ENCODE measurements at places on chromosomes 7 and 10. TPM values are rescaled to one million over a fixed set of nuclear protein-coding genes. Genes with fewer than 3 reads are reported as not detected.

Gene KIAA1217
- 19.4 TPM for total RNA-seq

DNA sequence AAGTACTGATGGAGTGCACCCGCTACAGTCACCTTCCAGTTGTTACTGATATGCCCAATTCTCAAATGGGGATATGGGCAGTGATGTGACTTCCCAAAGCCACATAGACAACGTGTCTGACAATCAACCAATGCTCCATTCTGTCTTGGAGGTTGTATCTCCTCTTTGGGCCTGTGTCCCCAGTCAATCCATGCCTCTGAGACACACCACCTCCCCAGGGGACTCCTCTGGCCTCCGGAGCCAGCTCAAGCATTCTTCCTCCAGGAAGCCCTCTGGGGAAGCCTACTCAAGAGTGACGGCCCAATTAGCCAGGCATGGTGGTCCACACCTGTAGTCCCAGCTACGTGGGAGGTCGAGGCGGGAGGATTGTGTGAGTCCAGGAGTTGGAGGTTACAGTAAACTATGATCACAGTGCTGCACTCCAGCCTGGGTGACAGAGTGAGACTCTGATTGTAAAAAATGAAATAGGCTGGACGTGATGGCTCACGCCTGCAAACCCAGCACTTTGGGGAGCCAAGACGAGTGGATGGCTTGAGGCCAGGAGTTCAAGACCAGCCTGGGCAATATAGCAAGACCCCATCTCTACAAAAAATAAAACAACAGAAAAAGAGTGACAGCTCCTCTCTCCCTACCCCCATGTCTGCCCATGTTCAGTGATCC is 99.5 kb upstream of the TNRC18 start:
- DNase-seq: no peak

Gene FKBP6
- not detected for total RNA-seq

- DNase-seq: no peak
These were observed 529.8 kb downstream of the GALNT17 start for GRCh38 chr7:71661671-71662224.

DNA sequence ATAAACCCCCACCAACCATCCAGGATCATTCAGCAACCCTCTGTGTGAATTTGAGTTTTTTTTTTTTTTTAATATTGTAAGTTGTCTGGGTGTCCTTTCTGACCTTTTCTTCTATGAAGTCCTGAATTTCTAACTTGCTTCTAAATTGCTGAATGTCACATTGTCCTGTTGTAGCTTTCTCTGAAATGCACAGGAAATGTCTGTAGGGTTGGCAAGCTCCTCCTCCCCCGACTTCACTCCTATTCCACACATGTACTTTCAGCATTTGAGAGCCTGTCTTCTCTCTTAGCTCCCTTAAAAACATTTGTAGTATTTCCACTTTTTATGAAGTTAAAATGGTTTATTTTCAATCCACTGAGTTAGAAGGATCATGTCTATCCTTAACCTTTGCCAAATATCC is 3.3 kb upstream of the CNNM2 start:
- no peak for DNase-seq

DNA sequence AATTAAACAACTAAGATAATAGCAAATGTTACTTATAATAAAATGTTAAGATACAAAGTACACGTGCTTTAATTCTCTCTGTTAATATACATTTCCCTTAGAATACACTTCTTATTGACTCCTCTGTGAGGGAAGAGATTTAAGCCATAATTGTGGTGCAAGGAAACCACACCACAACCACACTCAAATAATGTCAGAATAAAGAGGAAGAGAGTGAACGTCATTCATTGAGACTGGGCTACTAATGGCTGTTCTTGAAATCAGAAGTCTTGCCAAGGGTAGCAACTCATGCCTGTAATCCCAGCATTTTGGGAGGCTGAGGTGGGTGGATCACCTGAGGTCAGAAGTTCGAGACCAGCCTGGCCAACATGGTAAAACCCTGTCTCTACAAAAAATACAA is 10.0 kb downstream of the FAM171A1 start:
- DNase-seq: no peak

- DNase-seq: no peak
These were observed 316.6 kb upstream of the KIAA1217 start for GRCh38 chr10:23892296-23892695.

- DNase-seq: no peak
These were observed 2.8 kb downstream of the FGF8 start for GRCh38 chr10:101772895-101773761.

GRCh38 chr10:95237376-95238170 is 43.5 kb downstream of the ACSM6 start:
- no peak for DNase-seq

DNA sequence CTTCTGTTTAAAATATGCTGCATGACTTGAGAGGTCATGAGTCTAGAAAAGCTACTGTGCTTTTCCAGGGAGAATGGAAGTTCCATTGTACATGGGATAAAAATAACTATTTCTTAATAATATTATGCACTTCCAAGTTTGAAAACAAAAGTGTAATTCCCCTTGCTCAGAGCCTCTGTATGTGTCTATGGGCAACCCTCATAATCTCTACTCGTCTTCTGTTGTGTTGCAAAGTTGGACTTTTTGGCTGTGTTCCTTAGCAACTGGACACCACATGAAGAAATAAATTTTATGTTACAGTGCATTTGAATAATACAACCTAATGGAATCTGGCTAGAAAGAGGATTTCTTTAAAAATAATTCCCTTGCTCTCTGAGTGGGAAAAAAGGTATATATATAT is 242.6 kb downstream of the TWIST1 start:
- DNase-seq: no peak

Gene FANK1
- total RNA-seq: 6.7 TPM

Gene OGDHL
- 0.15 TPM for total RNA-seq

DNA sequence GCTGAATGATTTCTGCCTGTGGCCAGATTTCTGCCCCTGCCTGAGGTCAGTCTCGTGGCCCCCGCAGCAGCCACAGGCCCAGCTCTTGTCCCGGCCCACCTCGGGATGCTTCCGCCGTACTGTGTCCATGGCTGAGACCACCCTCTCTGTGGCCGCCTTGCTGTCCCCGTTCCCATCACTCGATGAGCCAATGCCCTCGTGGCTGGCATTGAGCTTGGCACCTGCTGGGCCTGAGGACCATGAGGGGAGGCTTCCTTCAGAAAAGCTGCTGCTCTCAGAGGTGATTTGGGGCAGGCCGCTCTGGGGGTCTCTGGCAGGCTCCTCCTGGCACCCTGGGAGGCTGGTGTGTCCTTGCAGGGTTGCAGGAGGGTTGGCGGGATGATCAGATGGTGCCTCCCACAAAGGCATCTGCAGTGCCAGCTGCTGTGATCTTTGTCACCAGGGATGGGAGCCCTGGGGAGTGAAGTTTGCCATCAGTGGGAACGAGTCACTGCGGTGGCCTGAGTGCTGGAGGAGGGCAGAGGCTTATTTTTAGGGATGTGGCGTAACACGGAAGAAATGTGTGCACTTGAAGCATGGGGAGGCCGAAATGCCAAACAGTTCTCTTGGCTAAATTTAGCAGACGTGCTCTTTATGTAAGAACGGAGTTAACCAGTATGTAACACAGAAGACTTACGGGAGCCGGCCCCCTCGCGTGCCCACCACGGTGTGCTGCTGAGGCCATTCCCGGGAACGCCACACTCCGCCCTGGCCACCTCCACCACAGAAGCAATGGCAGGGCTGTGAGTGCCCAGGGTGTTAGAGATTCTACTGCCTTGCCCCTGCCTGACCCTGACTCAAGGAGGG is 47.7 kb downstream of the VIPR2 start:
- DNase-seq: no peak

DNA sequence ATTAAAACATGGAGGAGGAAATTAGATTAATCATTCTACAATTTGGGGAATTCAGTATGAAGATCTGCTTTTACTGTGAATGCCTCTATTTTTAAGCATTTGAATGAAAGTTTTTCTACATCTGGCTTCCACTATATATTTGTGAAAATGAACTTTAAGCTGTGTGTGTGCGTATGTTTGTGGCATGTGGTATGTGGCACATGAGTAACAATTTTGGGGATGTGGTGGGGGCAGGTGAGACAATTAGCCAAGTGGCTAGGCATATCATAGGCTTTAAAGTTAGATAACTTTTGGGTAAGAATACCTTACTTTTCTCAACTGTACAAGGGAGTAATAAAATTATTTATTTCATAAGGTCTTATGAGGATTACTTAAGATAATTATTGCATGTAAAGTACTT is 81.5 kb downstream of the ZNF22 start:
- DNase-seq: no peak

Gene COBL
- under 0.01 TPM for total RNA-seq

- no peak for DNase-seq
These were observed 32.5 kb upstream of the TBX20 start for GRCh38 chr7:35286422-35286821.

Gene POU6F2
- 0.91 TPM for total RNA-seq

- DNase-seq: no peak
These were observed 570.0 kb downstream of the LRMDA start for GRCh38 chr10:76001461-76001860.

GRCh38 chr10:14253079-14253478 is 77.6 kb downstream of the FRMD4A start:
- DNase-seq: no peak

Gene XRCC2
- 0.37 TPM for total RNA-seq

Gene COL26A1
- total RNA-seq: not detected

- DNase-seq: no peak
These were observed 47.8 kb downstream of the IKZF1 start for GRCh38 chr7:50352282-50352681.

Gene OR2F2
- total RNA-seq: not detected

DNA sequence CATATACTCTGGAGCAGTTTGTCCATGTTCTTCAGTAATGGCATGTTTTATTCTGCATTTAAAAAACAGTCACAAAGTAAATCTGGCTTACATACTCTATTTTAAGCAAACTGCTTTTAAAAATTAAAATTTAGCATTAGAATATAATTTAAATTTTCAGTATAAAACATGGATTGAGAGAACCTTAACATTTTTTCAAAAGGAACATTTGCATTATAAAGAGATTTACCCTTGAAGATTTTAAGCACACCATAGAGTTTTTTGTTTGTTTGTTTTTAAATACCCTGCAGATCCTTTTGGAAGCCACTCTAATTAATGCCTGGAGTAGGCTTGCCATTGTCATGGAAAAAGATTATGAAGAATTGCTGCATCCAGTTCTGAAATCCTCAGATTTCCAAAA is 70.4 kb downstream of the ZNRF2 start:
- DNase-seq: no peak

DNA sequence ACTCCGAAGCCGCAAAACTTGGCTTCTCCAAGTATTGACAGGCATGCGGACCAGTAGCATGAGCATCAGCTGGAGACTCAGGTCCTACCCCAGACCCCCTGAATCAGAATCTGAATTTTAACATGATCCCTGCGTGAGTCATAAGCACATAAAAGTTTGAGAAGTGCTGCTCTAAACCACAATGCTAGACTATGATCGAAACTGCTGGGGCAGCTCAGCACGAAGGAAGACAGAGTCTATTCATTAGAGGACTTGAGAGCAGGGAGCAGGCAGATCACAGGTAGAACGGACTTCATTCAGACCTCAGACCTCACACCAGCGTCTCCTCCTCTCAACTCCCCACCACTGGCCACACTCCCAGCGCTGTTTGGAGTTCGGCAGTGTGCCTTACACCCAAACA is 16.9 kb downstream of the CAMK2G start:
- DNase-seq: no peak

GRCh38 chr10:114975091-114975490 is 37.1 kb downstream of the TRUB1 start:
- DNase-seq: no peak

Gene WEE2
- total RNA-seq: not detected

Gene CPN1
- total RNA-seq: not detected

Gene CALHM3
- total RNA-seq: not detected

Gene CARD11
- total RNA-seq: not detected

GRCh38 chr7:36943591-36944435 is 219.5 kb upstream of the AOAH start:
- DNase-seq: no peak

DNA sequence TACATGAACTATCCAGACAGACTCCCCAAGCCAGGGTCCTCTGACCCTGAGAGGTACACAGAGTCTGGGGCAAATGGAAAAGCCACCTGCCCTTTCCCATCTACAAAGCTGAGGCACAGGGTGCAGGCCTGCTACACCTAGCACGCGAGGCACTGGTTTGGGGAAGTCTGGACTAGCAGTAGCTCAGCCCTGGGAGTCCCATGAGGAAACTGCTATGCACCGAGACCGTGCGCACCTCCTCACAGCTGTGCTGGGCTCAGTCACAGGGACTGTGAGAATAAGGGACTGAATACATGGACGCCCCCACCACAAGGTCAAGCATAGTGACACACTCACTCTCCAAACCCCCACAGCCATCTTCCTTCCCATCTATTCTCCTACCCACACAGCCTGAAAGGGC is 8.2 kb downstream of the MAT1A start:
- DNase-seq: no peak

Gene CYP3A7
- not detected for total RNA-seq

DNA sequence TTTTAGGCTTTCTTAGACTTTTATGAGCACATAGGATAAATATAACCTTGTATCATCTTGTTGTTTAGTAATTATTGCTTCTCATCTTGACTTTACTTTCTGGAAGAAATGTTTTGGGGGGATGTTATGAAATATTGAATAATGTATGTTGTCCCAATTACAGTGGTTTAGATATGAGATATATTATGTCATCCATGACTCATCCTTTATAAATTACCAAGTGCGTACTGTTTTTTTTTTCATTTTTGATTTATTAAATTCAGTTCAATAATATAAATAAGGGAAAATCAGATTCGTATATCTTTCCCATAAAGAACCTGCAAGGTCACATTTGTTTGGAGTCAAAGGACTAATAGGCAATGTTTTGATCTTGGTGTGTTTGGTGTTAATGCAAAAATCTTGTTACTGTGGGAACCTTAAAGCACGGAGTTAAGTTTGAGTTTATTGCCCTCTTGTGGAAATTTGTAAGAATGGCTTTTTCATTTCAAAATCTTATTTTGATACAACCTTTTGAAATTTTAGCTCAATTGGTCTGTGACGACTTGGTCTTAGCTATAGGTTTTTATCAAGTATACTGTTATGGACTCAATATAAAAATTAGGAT is 108.6 kb downstream of the SRI start:
- no peak for DNase-seq

Gene HMX3
- total RNA-seq: not detected

Gene PAXIP1
- 18.2 TPM for total RNA-seq

Data from uterus (tissue), 4 donors.